Posterior cingulate gyrus (tissue), 11 donors: ENCODE measurements at places on chromosomes 4 and X.

GRCh38 chrX:47380268-47380667, 9.9 kb downstream of the ZNF157 start:
- DNase-seq: no peak

DNA sequence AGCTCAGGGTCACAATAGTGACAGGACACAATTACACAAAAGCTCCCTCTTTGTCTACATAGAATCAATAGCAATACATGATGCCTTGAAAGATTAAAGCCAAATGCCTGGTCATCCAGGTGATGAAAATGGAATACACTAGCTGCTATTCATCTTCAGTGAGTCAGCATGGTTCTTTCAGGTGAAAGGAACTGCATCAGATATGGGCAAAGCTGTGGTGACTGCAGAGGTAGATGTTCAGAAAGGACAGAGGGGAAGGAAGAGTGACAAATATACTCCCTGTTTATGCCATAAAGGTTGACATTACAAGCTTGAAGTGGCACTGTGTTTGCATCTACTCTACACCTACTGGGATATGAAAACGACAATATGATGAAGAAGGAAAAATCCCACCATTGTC, 20.0 kb upstream of the FTHL17 start:
- DNase-seq: no peak

DNA sequence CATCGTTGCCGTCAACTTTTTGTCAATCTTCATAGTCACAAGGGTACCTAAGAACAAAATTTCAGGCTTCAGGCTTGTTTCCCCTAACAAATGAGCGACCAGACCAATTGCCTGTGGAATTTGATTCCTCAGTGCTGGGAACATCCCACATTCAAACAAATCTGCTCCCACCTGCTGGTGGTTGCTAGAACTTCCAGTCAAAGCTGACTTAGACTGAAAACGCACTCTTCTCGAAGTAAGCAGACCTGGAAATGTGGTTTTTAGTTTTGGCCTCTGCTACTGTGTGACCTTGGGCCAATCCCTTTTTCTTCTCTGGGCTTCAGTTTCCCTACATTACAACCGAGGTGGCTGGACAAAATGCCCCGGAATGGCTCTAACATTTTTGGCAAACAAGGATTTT, 1.8 kb upstream of the GABRQ start:
- DNase-seq: no peak

DNA sequence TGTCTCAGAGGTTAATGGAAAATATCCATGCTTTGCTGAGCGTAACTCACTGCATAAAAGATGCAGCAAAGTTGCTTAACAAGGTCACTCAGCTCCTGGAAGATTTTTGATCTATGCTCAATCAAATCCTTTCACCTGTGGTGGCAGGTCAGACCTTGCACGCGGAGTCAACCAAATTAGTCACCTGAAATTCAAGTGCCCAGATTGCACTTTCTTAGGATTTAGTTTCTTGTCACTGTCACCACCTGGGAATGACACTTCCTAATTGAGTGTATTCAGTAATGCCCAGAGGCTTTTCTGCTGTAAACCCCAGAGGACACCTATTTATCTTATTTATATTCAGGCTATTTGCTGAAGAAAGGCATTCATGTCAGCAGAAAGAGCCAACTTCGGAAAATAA, 215.8 kb upstream of the SMIM31 start:
- DNase-seq: no peak

GRCh38 chr4:121923306-121923705, 28.6 kb downstream of the TRPC3 start:
- no peak for DNase-seq

DNA sequence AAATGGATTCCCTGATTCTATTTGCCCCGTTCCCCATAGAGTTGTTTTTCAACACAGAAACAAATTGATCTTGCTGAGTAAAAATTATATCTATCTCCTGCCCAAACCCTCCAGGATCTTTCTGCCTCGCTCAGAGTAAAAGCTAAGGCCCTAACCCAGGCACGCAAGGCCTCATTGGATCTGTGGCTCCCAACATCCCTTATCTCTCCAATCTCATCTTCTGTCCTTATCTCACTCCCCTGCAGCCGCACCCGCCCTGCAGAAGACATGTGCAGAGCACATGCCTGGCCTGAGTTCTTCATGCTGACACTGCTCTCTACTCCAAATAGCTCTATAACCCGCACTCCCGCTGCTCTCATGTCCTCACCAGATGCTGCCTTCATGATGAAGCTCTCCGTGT, 543.8 kb upstream of the ZFP42 start:
- no peak for DNase-seq

GRCh38 chrX:110183314-110183713, 134.6 kb downstream of the AMMECR1 start:
- DNase-seq: no peak

DNA sequence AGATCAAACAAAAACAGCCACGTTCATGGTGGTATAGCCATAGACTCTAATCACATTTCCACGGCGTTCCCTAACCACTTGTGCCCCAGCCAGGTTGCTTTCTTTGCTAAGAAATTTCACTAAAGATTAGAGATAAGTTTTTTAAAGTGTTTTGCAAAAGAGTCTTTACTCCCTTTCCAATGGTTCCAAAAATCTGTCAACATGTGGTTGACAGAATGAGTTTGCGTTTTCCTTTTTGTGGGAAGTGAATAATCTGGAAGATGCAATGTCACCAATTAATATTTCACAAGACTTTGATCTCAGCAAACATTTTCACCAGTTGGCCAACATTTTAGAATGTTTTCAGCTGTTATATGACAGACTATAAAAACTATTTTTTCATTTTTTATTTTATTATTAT, 35.3 kb downstream of the CXCL1 start:
- DNase-seq: no peak
